ENCODE measurements at places on chromosomes 7 and 10.

DNA sequence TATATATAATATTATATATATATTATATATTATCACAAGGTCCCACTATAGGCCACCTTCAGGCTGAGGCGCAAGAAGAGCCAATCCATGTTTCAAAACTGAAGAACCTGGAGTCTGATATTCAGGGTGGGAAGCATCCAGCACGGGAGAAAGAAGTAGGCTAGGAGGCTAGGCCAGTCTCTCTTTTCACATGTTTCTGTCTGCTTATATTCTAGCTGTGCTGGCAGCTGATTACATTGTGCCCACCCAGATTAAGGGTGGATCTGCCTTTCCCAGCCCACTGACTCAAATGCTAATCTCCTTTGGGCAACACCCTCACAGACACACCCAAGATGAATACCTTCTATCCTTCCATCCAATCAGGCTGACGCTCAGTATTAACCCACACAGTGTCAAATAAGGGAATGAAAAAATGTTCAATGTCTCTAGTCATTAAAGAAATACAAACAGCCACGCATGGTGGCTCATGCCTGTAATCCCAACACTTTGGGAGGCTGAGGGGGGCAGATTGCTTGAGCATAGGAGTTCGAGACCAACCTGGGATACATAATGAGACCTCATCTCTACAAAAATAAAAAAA lies 135.4 kb upstream of the PCBD1 start:
- DNase-seq = no peak

DNA sequence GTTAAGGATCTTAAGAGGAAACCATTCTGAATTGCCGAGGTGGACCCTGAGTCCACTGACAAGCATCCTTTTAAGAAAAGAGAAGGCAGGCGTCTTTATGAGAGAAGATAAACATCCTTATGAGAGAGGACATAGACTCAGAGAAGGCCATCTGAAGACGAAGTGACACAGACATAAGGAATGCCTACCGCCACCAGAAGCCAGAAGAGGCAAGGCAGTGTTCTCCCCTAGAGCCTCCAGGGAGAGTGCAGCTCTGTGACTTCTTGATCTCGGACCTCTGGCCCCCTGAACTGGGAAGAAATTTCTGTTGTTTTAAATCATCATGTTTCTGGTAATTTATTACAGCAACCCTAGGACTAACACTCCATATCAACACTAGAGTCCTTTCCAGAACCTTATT lies 25.2 kb upstream of the ING3 start:
- DNase-seq = no peak

DNA sequence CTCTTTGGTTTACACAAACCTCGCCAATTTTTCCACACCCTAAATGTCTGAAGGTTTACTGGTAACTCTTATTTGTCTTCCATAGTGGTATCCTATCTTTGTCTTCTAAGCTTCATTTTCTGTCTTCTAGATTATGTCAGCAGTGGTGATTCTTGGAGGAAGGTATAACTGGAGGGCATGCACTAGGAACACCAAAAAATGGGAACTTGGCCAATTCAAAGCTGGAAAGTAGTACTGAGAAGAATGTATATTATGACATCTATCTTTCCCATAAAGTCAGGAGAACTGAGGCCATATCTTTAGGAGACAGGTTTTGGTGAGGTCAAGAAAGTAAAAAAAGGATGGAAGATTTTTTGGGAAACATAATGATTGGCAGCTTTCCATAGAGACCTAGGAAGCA lies 113.3 kb downstream of the CPEB3 start:
- no peak for DNase-seq

DNA sequence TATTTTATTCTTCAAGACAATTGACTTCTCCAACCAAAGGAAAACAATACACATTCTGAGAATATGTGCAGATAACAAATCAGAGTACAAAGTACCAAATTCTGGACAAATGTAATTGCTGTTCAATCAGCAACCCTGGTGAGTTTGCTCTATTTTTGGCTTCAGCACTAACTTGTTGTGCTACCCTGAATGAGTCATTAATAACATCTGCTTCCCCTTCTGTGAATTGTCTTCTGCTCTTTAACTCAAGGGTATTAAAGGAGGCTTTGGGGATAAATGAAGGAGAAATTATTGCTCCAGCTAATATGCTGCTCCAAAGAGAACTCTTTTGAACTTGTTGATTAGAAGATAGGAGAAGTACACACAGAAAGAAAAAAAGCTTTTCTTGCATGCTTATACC lies 459.3 kb downstream of the HTR7 start:
- DNase-seq = no peak

- DNase-seq = no peak
Observed at GRCh38 chr7:32244806-32245345, 174.7 kb upstream of the PDE1C start.

GRCh38 chr10:100307684-100308083 lies 21.2 kb upstream of the BLOC1S2 start:
- DNase-seq = no peak

- DNase-seq = no peak
Observed at GRCh38 chr10:117545141-117546019, 2.8 kb downstream of the EMX2 start.

DNA sequence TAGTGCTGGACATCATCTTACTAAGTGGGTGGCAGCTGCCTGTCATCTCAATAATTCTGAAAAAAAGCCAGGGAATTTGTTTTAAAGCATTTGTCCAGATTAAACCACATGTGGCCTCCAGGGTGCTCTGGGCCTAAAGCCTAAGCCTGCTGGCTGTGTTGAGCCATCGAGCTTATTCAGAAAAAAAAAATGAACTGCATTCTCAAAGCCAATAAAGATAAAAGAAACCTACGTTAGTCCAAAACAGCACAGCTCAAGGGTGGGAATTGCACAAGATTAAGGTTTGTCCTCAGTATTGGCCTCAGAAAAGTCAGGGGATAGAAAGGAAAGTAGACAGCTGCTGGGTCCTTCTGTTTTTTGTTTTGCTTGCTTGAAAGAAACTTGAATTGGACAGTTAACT lies 22.6 kb upstream of the PRTFDC1 start:
- DNase-seq = no peak

- DNase-seq = no peak
Observed at GRCh38 chr7:149635561-149636329, 137.6 kb downstream of the ZNF467 start.

DNA sequence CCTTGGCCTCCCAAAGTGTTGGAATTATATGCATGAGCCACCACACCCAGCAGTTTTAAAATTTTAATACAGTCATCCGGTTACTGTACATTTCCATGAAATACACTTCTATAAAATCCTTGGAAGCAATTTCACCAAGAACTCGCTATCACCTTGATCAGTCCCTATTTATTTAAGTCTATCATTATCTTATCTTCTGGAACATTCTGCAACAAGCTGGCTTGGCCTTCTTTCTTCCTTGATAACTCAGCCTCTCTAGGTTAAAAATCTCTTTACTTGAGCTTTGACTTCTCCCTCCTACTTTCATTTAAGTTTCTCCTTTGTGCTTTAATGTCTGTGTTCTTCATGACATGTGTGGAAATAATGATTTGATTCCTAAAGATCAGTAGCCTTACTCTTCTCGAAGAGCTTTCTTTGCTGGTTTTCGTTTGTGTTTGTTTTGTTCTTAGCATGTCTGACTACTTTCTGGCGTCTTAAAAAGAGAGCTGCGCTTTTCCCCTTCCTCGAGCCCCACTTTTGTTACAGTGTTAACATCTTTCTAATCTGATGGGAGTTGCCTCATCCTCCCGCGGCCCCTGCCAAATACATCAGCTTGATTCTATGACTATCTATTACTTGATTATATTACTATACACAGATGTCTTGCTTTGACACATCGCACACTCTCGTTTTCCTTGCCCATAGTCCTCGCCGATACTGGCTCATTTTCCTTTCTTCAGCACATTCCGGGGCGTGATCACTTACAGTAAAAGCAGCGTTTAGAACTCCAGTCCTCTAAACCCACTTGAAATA lies 11.1 kb upstream of the CALML5 start:
- no peak for DNase-seq

- DNase-seq = no peak
Observed at GRCh38 chr10:85003083-85003482, 674.7 kb downstream of the CCSER2 start.

- DNase-seq = peak; percentile 13
Observed at GRCh38 chr7:116500078-116500853, 728 bp downstream of the CAV2 start.

DNA sequence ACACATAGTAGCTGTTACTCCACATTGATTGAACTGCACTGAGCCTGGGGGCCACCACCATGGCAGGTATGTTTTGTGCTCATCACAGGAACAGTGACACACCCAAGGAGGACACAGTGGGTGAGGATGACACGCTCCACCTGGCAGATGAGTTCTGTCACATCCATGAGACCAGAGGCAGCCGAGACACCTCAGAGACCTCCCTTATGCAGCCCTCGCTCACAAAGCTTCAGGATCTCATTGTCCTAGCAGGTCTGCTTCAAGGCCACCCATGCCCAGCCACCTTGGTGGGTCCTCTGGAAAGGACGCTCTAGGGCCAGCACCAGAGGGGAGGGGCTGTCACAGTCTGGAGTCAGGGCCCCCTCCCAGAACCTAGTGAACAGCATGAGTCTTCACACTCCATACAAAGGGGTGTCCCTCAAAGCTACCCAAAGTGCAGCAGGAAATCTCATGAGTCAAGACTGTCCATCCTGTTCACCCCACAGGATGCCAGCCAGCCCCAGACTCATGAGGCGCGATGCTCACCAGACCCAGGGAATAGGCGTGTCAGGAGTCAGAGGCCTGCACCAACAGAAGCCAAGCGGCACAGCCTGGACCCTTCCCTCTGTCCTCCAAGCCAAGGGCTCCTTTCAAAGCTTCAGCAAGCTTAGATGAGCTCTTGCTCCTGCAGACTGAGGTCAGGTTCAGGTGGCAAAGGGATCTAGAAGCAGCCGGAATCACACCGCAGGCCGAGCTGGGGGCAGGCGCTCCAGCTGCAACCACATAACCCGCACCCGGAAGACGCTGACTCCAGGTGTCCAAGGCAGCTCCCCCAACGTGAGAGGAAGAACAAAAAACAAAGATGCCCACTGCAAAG lies 9.6 kb downstream of the FAM53B start:
- no peak for DNase-seq

DNA sequence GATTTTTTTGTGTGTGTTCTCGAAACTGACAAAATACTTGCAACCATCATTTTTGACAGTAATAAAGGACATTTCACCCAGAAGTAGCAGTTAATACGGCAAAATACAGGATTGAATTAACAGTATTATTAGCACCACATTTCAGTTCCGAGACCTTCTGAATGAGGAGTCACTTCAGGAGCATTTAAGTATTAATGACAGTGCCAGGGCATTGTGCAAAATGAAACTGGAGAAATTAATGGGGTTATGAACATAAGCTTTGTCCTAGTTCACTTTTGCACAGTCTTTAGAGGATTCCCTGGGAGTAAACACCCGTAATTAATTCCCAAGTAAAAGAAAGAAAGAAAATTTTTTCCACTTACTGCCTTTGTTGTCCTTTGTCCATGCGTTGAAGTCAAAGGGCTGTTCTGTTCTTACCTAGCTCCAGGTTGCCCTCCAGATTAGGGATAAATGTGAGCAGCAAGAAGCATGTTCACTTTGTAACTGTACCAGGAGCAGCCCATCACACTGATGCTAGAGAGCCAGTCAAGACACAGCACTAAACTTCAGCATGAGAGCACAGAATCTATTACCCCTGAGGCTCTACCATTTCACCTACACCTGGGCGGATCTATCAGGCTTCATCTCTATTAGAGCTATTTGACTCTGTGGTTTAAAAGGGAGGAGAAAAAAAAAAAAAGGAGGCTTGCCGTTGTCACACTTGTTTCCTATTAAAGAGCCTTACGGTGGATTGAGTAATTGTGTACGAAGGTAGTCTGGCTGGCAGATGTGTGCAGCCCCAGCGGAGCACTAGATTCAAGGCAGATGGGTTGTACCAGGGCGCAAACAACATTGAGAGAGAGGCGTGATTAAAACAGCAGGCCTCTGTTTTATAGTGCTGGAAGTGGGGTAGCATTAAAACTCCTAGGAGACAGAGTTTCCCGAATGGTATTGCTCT lies 297.8 kb upstream of the SEMA3A start:
- no peak for DNase-seq

DNA sequence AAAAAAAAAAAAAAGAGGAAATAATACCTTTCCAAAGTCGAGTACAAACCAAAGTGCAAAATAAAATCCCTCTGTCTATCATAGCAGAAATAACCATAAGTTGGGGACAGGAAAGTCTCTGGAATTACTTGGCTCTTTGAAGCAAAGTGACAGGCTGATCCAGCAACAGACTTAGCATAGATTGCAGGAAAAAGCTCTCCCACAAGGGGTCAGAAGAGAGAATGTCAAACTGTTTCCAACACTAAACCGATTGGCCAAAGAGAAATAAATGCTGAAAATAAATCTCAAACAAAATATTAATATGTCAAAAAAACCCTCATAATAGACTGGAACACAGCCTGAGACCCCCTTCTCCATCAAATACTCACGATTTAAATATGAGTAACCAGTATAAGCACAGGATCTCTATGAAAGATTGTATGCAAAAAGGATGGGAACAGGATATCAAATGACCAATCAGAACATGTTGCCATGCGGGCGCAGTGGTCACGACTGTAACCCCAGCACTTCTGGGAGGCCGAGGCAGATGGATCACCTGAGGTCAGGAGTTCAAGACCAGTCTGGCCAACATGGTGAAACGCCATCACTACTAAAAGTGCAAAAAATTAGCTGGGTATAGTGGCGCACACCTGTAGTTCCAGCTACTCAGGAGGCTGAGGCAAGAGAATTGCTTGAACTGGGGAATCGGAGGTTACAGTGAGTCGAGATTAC lies 1000.7 kb upstream of the LRRN3 start:
- no peak for DNase-seq

- no peak for DNase-seq
Observed at GRCh38 chr10:34584164-34584563, 230.9 kb downstream of the PARD3 start.

DNA sequence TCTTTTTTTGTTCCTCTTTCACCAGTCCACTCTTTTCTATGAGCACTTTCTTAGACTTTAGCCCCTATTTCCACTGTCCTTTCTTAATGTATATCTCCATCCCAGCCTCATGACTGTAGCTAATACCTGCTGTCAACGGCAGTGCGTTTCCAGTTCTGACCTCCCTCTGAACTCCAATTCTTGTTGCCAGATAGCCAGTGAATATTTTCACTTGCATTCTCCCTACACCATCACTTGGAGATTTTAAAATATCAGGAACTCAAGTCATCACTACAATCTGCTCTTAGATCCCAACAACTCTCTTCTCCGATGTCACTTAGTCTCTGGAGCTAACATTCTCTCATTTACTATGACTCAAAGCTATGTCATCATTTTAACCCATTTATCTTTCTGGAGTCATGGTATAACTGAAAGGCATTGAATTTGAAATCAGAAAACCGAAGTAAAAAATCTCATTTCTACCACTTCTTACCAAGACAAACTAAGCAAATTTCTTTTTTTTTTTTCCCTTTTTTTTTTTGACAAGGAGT lies 5.1 kb upstream of the SLC16A12 start:
- DNase-seq = no peak

GRCh38 chr7:43658718-43659548 lies 70.4 kb downstream of the COA1 start:
- DNase-seq = no peak
